ENCODE measurements at places on chromosomes 12 and 14. TPM values are rescaled to one million over a fixed set of nuclear protein-coding genes. Genes with fewer than 3 reads are reported as not detected.

DNA sequence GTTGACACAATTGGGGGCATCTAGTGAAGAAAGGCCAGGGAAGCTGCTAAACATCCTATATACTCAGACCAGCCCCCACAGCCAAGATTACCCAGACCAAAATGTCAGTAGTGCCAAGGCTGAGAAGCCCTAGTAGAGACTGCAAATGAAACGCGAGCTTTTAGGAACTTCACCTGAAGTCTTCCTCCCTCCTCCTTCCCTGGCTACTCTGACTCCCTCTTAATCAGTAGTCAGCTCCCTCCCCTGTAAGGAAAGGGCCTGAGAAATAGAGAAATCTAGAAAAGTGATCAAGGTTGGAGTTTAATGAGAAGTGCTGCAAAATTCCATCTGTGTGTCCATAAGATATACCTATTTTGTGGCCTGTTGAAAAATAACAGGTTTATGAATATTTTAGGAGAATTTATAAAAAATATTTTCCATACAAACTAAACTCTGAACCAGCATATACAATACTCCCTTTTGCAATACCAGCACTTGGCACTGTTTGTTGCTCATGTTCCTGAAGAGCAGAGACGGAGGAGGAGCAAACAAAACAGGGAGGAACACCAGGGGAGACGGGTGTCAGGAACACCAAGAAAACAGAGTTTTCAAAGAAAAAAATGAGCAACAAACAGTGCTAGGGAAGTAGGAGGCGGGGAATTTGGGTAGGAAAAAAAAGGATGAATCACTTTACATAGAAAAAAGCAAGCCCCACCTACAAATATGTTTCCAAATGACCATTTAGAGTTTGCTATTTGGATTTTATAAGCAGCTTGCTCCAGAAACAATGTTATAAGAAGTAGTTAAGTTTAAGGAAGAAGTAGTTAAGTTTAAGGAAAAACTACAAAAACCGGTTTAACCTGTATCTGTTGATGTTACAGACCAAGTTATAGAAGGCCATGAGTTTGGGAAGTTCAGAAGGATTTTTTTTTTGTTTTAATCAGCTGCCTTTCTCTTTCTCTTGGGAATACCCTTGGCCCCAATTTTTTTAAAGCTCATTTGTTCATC lies 282.1 kb upstream of the GRIP1 start:
- no peak for DNase-seq

GRCh38 chr14:49692193-49692757 lies 645 bp upstream of the KLHDC1 start:
- no peak for DNase-seq

GRCh38 chr12:130335517-130336392 lies 1.9 kb upstream of the PIWIL1 start:
- peak; percentile 76 for DNase-seq

DNA sequence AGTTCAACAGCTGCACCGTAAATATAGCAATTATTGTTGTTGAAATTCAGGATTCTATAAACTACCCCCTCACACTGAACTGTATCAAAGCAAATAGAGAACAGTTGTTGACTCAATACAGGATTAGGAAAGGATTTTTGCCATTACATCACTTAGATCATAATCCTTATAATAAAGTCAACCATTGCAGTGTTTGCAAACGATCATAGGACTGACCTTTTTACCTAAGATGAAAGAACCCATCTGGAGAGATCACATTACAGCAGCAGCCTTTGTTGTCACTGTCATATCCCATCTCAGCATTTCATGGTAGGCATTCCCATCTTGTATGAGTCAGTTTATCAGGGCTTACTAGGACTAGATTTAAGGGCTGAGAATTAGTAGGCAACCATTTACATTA lies 96.1 kb downstream of the IPO8 start:
- no peak for DNase-seq

- peak; percentile 79 for DNase-seq
Observed at GRCh38 chr12:109432842-109433304, 44.2 kb downstream of the KCTD10 start.

DNA sequence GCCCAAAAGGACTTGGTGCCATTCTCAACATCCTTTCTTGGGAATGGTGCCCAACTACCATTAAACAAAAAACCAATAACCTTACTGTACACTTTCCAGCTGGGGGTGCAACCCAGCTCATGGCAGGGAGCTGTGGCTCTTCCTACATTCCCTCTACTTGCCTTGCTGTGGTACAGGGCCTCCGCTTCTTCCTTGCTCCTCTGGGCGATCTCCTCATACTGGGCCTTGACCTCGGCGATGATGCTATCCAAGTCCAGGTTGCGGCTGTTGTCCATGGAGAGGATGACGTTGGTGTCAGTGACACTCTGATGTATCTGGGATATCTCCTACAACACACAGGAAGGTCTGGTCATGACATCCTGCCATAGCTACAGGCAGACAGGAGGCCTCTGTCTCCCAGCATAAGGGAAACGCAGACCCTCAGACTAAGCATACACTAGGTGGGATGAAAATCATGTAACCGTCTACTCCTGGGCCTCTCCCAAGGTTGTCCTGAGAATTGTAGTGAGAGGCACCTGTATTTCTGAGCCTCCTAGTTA lies 3.9 kb downstream of the KRT2 start:
- DNase-seq: no peak

DNA sequence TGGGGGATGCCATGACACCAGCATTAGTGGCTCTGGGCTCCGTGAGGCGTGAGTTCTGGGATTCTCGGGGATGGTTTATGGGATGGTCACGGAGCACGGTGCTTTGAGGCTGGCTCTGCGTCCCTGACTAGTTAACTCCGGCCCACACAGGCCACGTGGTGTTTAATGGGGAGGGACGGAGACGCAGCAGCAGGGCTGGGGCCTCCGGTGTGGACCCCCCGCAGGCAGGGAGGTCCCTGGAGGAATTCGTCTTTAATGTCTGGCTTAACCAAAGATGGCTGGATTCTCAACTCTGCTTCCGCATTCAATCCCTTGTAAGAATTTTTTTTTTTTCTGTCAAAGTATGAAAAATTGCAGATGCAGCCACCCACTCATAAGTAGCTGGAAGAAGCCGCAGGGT lies 86.4 kb upstream of the RFLNA start:
- DNase-seq: no peak

DNA sequence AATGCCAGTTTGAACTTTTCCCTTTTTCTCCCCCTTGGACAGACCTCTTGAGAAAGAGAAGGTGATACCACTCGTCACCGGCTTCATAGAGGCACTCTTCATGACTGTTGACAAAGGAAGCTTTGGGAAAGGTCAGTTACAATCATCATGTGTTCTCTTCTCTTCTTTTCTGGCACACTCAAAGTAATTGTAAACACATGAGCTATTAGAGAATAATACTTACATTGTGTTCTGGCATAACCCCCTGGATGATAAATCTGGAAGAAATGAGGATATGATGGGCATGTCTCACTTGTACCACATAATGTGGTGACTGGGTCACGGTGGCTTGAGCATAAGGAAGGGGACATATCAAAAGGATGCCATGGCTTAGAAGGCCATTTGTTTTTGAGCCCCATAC lies 20.0 kb downstream of the UTP20 start:
- DNase-seq: no peak

- no peak for DNase-seq
Observed at GRCh38 chr12:119154435-119154818, 24.3 kb upstream of the HSPB8 start.

DNA sequence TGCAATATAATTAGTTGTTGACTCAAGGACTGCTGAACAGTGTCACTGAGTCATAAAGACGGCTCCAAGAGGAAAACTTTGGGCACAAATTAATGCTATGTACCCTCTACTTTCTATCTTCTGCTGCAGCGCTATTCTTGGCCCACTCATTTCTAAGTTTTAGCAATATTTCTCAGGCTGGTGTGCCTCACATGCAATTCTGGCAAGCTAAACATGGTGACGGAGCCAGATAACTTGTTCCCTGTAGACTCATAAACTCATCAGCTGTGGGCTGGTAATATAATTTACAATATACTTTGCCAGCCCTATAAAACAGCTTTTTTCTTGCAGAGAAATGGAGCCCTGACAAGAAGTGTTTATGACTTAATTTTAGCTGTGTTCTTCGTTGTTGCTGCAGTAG lies 615.1 kb downstream of the NRXN3 start:
- no peak for DNase-seq

GRCh38 chr12:31702047-31702446 lies 26.8 kb downstream of the AMN1 start:
- DNase-seq: no peak

DNA sequence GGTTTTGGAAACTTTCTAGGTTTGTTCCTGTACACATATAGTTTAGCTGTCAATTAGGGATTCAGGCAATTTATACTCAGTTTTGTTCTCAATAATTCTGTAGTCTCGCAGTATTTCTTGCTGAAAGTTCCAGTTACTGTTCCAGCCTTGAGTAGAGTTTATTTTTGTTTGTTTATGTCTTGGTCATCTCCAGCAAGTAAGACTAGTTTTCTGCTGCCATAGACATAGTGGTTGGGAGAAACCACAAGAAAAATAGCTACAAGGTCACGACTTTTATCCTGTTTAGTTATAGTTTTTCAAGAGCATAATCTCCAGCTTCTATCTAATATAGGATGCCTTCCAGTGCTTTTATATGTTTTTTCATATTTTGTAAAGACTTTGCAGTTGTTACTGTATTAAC lies 99.6 kb upstream of the FOXG1 start:
- no peak for DNase-seq

DNA sequence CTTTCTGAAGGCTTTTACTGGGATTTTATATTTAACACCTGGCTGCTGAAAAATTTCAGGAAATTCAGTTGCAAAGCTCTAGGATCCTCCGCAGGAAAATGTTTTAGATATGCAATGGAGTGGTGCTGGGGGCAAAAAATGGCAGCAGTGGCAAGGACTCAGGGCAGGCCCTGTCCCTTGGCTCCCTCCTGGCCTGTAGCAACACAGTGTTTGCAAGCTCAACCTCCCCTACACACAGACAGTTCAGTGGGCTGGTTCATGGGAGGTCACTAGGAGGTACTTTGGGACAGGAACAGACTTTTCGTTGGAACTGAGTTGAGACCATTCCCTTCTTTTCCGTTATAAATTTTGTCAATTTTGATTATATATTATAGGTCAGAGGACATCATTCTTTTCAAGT lies 270.4 kb downstream of the ADAMTS20 start:
- DNase-seq: no peak

- no peak for DNase-seq
Observed at GRCh38 chr14:47543459-47543858, 131.9 kb downstream of the MDGA2 start.

Gene P3H3
- 13.2 TPM for total RNA-seq

Gene CATSPERB
- under 0.01 TPM for total RNA-seq

Gene RNASE3
- total RNA-seq: 3.0 TPM

Gene ABHD4
- total RNA-seq: 26.7 TPM

Gene IQSEC3
- 3.8 TPM for total RNA-seq

Gene PTPN6
- total RNA-seq: 403 TPM

Gene TMEM30B
- 0.54 TPM for total RNA-seq

Gene PIK3C2G
- not detected for total RNA-seq

Gene CCDC196
- not detected for total RNA-seq

Gene NXPH4
- total RNA-seq: not detected

Gene NPFF
- not detected for total RNA-seq

Gene ZDHHC22
- not detected for total RNA-seq

Gene TBX5
- not detected for total RNA-seq

Gene TMEM52B
- under 0.01 TPM for total RNA-seq

Gene ANKS1B
- total RNA-seq: not detected
